ENCODE measurements at places on chromosomes 4 and X.
A peak's percentile ranks its signal among the peaks of the same experiment; 100 is the strongest.

- DNase-seq, result no peak
Observed at GRCh38 chr4:39353478-39354253, 12.5 kb downstream of the RFC1 start.

DNA sequence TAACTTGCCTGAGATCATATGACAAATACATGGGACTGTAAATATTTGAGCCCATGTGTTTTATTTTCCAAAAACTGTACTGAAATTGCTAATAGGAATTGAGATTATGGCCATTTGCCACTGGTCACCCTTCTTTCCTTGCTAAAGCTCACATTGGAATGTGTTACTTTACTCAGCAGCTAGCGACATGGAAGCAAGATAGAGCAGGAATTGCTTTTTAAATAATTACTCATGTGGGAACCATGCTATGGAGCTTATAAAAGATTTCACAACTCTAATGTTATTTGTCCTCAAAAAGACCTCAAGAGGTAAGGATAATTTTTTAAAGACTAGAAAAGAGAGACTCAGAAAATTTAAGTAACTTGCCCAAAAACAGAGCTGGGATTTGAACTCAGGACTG, 48.8 kb upstream of the AFAP1 start:
- no peak for DNase-seq

- DNase-seq, result no peak
Observed at GRCh38 chr4:164212714-164213113, 541.2 kb upstream of the SMIM31 start.

DNA sequence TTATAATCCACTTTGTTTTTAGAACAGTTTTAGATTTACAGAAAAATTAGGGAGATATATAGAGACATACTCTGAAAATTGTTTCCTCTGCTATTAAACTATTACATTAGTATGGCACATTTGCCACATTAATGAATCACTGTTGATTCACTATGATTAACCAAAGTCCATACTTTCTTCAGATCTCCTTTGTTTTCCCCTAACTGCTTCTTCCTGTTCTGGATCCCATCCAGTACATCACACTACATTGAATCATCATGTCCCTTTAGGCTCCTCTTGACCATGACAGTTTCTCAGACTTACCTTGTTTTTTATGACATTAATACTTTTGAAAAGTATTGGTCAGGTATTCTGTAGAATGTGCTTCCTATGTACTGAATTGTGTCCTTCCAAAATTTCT, 109.2 kb upstream of the EDNRA start:
- no peak for DNase-seq

- DNase-seq, result no peak
Observed at GRCh38 chr4:41318839-41319530, 62.3 kb downstream of the UCHL1 start.

DNA sequence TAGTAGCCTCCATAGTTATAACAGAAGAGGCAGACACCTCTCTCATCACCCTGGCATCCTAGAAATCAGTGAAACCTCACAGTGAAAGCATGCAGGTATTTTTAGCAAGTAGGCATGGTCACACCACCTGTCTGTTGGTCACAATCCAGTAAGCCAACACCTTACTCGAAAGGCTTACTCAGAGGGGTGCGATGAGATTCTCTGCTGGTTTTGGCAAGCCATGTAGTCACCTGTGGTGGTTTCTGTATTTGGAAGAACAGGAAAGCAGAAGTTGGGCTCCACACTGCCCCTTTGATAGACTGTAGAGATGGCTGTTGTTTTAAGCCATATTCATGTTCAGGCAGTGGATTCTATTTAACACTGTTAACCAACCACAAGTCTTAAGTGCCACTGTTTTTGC, 134.7 kb downstream of the DCLK2 start:
- no peak for DNase-seq

GRCh38 chr4:140947506-140947905, 185.8 kb downstream of the RNF150 start:
- no peak for DNase-seq

- no peak for DNase-seq
Observed at GRCh38 chrX:11597479-11597878, 68.2 kb downstream of the ARHGAP6 start.

GRCh38 chr4:52051615-52052474, 741 bp downstream of the SPATA18 start:
- no peak for DNase-seq

- no peak for DNase-seq
Observed at GRCh38 chrX:97527725-97528124, 644.0 kb downstream of the RPA4 start.

- DNase-seq, result no peak
Observed at GRCh38 chr4:109432696-109433095, 919 bp upstream of the SEC24B start.

- DNase-seq, result no peak
Observed at GRCh38 chr4:15063341-15063740, 61.1 kb downstream of the CPEB2 start.

DNA sequence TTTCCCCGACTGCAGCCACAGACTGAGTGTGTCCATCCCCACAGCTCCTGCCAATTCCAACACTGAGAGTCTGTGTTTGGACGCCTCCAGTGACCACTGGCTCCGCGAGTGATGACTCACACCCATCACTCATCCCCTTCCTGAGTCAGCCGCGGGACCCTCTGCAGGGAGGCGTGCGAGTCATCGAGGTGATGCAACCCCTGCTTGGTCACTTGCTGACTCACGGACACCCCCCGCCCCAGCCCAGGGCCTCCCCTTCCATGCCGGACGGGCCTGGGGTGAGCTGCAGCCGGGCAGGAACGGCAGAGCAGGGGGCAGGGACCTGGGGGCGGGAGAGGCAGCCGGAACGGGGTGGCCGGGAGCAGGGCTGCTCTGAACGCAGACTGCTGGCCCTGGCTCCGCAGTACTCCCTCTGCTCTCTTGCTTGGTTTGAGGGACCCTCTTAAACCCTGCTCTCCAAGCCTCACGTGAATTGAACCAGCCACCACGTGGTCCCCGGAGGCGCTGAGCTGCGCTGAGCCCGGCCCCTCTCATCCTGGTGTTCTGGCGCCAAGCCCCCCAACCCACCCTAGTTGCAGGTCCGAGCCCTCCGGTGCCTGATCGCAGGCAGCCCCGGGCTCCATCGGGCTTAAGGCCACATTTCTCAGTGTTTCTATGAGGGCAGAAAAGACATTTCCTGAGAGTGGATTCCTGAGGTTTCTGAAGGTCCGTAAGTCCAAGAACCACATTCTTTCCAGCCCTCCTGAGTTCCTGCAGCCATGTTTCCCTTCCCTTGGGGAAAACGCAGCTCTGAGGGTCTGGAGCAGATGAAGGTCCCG, 32.4 kb downstream of the FGFRL1 start:
- no peak for DNase-seq

GRCh38 chrX:28625223-28625622, 38.0 kb downstream of the IL1RAPL1 start:
- DNase-seq, result no peak

DNA sequence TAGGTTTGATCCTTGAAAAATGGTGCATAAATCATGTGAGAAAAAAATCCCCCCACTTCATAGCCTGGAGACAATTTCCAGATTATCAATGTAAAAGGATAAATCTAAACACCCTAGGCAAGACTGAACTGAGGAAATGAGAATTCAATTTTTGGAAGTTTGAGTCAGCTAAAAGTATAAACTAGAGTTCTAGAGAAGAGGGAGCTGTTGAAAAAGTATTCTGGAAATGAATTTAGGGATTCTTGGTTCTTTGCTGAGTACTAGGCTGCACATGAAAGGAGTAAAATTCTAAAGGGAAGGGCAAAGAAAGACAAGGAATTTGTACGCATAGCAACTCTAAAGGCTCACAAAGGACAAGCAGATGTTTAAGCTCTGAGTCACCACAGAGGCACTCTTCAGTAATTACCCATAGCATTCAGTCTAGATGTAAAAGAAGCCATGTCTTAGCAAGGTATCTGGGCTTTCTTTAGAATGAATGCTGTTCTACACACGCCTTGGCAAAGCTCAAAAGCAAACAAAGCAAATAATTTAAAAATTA, 896.5 kb downstream of the PDHA2 start:
- DNase-seq, result no peak

- DNase-seq, result peak; percentile 56
Observed at GRCh38 chrX:111098874-111099273, 2.9 kb downstream of the PAK3 start.
